ENCODE measurements at places on chromosomes 6 and 20.

- no peak for DNase-seq
Measured at GRCh38 chr6:161189891-161190290, 84.0 kb downstream of the AGPAT4 start.

- peak; percentile 39 for DNase-seq
Measured at GRCh38 chr6:136226674-136227377, 23.3 kb downstream of the MTFR2 start.

GRCh38 chr6:167103041-167103891 lies 19.6 kb upstream of the CCR6 start:
- no peak for DNase-seq

- DNase-seq, result no peak
Measured at GRCh38 chr6:168226902-168227318, 92.7 kb downstream of the DACT2 start.

DNA sequence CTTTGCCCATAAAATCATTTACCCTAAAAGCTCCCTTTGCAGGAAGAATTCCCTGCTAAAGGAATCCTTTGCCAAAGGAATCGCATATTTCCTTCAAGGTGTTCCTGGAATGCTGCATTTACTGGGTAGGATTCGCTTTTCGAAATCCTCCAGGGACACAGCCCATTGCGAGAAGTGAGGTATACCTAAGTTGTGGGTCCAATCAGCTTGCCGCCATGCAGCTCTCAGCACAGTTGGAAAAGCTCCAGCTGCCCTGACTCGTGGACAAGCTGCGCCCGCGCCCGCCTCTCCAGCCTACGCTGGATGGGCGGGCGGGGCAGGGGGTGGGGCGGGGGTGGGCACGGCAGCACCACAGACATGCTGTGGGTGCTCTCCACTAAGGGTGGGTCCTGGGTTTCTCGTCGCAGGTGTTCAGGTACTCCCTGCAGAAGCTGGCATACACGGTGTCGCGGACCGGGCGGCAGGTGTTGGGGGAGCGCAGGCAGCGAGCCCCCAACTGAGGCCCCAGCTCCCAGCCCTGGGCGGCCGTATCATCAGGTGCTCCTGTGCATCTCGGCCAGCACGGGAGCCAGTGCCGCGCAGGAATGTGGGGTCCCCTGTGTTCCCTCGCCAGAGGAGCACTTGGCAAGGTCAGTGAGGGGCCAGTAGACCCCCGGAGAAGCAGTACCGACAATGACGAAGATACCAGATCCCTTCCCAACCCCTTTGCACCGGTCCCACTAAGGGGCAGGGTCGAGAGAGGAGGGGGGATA lies 1.4 kb downstream of the NNAT start:
- peak; percentile 58 for DNase-seq

DNA sequence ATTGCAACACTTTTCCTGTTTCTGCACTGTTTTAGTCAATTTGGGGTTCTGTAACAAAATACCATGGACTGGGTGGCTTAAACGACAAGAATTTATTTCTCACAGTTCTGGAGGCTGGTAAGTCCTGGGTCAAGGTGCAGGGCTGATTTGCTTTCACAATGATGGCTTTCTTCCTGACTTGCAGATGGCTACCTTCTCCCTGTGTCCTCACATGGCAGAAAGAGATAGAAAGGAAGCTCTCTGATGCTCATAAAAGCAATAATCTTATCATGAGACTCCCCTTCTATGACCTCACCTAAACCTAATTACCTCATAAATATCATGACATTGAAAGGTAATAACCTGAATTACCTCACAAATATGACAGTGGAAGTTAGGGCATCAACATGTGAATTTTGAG lies 511.5 kb upstream of the CITED2 start:
- DNase-seq, result no peak

- no peak for DNase-seq
Measured at GRCh38 chr20:34377072-34377847, 14.2 kb downstream of the ITCH start.

DNA sequence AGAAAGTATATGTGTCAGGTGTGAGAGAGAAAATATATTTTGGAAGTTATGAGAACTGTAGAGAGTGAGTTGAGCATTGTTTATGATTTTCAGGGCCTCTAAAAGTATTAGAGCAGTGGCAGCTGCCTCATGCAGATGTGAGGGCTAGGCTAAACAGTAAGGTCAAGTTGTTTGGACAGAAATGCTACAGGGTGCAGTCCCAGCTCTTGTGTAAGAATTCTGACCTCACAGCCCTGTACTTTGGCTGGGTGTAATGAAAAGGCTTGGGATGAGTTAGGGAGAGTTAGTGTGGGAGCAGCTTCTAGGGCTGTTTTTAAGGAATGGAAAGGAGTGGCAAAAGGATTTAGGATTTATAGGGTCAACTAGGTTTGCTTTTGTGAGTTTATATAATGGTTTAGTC lies 764.8 kb upstream of the ADGRB3 start:
- peak; percentile 9 for DNase-seq

GRCh38 chr6:145279993-145280392 lies 455.3 kb downstream of the EPM2A start:
- DNase-seq, result no peak

Data from amniotic epithelial cell (primary cell).